Activated T-helper 1 cell treated with Interleukin-2 at 50 U/mL for 16 hours (primary cell): ENCODE measurements at places on chromosomes 3 and 15.

- DNase-seq: no peak
Measured at GRCh38 chr3:36095238-36095637, 285.1 kb upstream of the STAC start.

- no peak for DNase-seq
Measured at GRCh38 chr3:132880986-132881385, 157.2 kb upstream of the TMEM108 start.

GRCh38 chr3:48555231-48555948 is 1.2 kb downstream of the PFKFB4 start:
- no peak for DNase-seq

- DNase-seq: no peak
Measured at GRCh38 chr3:14846226-14846880, 27.6 kb downstream of the FGD5 start.

- DNase-seq: no peak
Measured at GRCh38 chr15:99124641-99125040, 19.8 kb downstream of the SYNM start.

- no peak for DNase-seq
Measured at GRCh38 chr3:48238531-48239085, 2.3 kb upstream of the ZNF589 start.

GRCh38 chr15:91970142-91970541 is 116.6 kb downstream of the SLCO3A1 start:
- DNase-seq: no peak

- no peak for DNase-seq
Measured at GRCh38 chr15:62452667-62453066, 287.6 kb upstream of the C2CD4B start.

DNA sequence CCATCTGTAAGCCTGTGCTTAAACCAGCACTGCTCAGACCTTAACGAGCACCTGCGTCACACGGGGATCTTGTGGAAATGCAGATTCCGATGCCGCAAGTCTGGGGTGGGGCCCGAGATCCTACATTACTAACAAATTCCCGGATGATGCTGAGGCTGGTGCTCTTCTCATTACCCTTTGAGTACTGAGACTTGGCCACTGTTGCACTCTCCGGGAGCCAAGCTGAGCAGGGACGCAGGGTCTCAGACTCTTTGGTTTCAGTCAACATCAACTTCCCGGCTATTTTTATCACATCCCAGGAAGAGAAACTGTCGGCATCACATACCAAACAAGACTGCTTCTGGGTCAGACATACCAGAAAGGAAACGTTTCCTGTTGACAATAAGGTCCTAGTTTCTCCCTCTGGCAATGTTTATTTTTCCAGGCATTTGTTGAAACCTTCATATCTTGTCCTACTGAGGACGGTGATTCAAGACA is 276.6 kb downstream of the SHQ1 start:
- DNase-seq: no peak

DNA sequence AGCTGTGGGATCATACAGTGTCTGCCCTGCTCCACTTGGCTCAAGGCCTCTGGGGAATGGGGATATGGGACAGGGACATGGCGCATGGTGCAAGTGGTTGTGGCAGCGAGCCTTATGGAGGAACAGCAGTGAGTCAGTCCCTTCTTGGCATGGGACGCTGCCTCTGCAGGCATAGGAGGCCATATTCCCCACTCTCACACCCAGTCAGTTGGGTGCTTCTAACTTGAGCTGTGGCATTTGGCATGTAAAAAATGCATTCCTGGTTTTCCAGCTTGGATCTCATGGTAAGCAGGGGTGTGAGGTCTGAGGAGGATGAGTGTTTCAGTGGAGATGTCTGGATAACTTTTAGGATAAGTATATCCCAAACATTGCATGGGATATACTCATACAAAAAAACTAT is 31.6 kb upstream of the UBE2Q2 start:
- DNase-seq: no peak

GRCh38 chr3:123281929-123282328 is 80.2 kb downstream of the SEC22A start:
- no peak for DNase-seq

DNA sequence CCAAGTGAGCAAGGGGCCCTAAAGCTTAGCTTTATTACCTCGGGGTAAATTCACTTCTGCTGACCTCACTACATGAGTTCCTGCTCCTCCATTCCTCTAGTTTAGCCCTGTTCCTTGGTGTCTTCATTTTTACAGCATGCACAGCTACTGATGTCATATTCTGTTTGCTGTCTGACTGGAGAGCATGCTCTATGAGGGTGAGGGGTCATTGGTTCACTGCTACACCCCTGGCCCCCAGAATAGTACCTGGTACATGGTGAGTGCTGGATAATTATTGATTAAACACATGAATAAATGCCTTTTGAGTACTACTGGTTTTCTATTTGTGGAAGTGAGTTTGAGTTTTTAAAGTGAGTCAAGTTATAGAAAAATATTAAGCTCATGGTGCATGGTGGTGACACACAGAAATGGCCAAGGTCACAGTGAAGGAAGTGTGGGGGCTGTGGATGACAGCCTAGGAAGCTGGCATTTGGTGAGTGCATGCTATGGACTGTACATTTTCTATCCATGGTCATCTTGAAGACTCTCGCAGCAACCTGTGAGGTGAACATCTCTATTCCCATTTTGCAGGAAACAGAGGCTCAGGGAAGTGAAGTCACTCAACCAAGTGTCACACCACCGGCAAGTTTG is 34.0 kb downstream of the RPLP1 start:
- DNase-seq: no peak

DNA sequence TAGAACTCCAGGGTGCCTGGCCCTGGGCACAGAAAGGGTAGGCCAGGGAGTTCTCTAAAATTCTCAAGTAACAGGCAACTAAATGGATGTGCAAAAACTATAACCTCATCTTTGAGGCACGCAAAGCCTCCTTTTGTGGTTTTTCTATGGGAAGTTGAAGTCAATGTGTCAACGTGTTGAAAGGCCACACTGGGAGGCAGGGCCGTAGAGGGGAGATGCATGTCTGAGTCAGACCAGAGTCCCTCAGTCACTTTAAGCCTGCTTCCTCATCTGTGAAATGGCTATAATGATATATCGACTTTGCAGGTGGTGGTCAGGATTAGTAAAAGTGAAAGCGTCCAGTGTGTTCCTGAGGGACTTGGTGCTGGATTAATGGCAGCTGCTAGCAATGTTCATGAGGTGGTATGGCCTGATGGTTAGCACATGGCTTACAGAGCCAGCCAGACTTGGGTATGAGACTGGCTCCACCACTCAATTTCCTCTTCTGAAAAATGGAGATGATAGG is 17.0 kb downstream of the TGM5 start:
- DNase-seq: no peak

DNA sequence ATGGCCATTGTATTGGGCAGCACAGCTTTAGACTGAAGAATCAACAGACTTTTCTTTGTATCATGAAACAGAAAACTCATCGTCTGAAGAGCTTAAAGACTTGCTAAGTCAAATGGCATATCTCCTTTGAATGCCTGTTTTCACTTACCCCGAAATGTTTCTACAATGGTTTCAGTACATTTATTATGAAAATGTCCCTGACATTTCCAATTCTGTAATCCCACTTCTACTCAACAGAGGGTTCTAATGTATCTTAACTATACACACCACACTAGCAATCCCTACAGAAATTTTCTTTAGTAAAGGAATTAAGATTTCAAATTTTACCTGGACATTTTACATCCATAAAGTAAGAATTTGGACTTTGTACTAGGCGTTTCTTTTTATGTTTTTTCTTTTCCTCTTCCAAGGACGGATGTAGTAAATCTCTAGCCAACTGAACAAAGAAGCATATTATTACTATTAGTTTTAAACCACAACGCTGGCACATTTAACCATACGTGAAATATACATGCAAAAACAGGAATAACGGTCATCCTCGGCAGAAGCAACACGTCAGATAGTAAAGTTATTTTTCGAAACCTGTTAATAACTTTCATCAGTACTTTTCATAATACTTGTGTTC is 1.1 kb downstream of the RPS27L start:
- no peak for DNase-seq

DNA sequence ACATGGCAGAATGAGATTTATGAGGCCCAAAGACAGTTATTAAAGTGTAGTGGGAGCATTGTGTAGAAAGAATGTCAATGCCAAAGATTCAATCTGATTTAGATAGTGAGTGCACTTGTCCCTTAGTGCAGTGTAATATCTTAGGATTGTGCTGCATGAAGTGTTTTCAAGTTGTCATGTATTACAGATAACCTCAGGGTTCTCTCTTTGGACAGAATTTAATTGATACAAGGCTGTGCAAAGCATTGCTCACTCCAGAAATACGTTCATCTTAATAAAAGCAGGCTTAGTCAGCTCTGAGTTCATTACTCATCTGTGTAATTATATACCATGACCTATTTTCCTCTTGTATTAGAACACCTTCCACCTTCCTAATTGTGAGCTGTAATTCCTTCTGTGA is 16.0 kb upstream of the GPR171 start:
- no peak for DNase-seq

DNA sequence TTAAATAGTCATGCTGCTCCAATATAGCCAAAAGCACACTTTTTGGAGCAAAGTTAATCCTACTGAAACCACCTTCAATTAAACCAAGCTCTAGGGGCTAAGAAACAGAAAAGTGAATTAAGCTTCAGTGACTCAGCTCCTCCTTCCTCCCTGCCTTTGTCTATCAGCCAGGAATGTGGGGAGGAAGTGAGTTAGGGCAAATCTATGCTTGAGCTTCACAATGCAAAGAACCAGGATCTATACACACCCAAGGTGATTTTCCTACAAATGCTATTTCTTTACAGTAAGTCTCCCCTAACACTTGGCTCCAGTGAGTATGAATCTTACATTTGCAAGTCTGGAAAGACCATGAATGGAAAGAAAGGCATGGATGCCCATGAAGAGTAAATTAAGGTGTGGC is 212.1 kb downstream of the P3H2 start:
- no peak for DNase-seq

DNA sequence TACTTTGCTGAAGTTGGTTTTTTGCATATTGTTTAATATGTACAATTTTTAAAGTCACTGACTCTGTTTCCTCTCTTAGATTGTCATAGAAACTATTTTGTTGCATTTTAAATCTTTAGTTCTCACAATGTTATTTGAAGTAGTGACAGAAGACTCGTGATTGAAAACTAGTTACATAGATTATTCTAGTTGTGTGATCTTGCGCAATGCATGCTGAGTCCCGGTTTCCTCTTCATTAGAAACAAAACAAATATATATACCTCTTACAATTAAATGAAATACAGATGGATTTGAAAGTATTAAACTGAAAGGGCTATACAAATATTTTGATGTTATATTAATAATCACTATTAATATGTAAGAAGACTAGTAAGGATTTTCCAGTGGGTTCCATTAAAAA is 333.0 kb downstream of the LPP start:
- no peak for DNase-seq

DNA sequence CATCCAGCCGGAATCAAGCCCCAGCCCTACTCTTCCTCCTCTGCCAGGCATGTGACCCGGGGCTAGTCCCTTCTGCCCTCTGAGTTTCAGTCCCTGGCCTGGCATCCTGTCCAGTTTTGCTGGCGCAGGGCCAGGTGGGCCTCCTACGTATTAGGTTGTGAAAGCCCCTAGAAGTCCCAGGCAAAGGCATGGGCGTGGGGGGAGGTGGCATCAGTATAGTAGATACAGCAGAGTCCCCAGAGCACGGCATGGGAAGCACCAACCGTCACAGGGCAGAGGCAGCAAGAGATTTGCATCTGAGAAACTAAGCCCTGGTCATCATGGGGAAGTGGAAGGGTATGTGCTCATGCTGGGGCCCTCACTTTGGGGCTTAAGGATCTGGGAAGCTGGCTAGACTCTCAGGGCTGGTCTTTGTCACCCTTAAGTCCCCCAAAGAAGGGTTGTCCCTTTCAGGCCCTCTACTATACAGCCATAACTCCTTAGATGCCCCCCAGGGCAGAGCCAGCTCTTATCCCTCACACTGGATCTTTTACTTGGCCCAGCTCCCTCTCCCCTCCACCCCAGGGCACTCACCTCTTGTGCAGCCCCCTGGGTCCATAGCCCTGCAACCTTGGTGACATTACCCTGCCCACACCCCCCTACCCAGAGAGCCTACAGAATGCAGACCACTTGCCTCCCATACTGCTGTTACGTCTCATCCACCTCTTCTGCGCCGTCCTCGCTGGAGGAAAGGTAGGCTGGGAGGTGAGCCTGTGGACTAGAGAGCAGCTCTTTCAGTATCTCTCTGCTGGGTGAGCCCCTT is 11.3 kb downstream of the NBEAL2 start:
- no peak for DNase-seq

DNA sequence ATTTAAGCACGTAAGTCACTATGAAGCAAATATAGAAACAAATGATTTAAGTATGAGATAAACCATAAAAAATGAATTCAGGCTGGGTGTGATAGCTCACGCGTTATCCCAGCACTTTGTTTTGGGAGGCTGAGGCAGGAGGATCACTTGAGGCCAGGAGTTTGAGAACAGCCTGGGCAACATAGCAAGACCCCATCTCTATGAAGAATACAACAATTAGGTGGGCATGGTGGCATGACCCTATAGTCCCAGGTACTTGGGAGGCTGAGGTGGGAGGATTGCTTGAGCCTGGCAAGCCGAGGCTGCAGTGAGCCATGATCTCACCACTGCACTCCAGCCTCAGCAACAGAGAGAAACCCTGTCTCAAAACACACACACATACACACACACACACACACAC is 34.2 kb downstream of the TMCC1 start:
- no peak for DNase-seq

DNA sequence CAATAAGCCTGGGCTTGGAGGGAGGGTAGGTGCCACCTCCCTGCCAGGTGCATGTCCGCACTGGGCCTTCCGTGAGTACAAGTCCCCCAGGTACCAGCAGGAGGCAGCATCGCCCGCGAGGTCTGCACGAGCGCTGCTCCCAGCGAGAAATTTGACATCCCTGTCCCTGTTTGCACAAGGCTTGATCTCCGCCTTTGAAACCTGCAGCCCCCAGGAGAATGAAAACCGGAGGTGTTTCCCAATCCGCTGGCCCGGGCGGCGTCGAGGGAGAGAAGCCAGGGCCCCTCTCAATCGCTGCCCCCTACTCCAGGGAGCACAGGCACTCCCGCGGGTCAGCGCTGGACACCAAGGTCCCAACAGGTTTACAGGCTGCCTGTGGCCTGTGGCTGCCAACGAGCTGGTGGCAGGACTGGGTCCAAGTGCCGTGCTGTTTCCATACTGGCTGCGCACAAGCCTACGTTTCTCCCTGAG is 961 bp downstream of the HAPLN3 start:
- peak; percentile 78 for DNase-seq

GRCh38 chr15:43198992-43199391 is 13.8 kb downstream of the CCNDBP1 start:
- no peak for DNase-seq

- no peak for DNase-seq
Measured at GRCh38 chr3:155382396-155383042, 89.0 kb upstream of the STRIT1 start.

DNA sequence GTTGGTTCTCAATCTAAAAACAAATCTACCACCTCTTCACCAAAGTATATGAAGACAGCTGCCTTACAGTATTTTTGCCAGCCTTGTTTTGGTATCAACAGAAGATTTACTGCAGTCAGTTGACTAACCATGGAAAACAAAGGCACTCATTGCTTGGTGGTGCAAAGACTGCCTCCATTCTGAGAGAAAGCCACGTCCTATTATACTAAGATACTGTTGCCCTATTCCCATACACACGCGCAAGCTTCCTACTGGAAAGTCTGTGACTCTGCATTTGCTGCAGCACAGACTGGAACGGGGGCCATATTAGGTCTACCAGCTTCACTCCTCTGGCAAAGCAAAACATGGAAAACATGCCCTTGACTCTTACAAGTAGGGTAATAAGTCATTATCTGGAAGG is 18.0 kb downstream of the MTMR10 start:
- DNase-seq: no peak

GRCh38 chr15:56341201-56341600 is 24.0 kb upstream of the TEX9 start:
- DNase-seq: no peak

GRCh38 chr3:172635588-172635987 is 75.3 kb downstream of the NCEH1 start:
- DNase-seq: no peak
